Caco-2 (cell line): ENCODE measurements at places on chromosomes 2 and 18. TPM values are rescaled to one million over a fixed set of nuclear protein-coding genes. Genes with fewer than 3 reads are reported as not detected.

DNA sequence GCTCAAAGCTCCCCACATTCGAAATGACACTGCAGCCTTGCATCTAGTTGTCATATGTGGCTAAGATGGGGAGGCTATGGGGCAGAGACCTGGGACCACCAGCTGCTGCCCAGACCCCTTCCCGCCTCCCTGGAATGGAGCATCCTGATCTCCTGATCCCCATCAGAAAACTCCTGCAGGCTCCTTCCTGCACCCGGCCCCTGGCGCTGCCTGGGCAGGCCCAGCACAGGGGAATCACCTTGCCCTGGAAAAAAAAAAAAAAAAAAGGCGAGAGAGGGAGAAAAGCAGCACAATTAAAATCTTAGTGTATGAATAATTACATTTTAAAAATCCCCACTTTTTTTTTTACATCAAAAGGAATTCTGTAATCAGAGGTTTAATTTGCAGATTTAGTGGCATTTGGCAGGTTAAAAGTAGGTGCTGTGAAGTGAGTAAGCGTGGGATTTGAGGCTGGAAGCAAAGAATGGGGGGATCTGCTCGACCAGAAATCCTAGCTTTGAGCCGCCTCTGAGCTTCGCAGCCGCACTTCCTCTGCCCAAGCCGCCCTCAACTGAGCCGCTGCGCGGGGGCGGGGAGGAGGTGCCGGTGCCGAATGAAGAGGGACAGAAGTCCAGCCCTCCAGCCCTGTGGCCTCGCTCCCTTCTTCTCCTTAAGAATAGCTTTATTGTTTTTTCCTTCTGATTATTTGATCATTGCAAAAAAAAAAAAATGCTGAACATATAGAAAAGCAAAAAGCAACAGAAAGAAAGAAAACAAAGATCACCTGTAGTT lies 30.0 kb downstream of the THNSL2 start:
- no peaks in the 10 kb centered on the region for H3K36me3 ChIP-seq
- DNase-seq: no peak
- peak overlapping the region; percentile 4; the same call in 1 of the 2 replicates for H3K4me3 ChIP-seq
- no peaks in the 10 kb centered on the region; the same call in 1 of the 2 replicates for H3K27me3 ChIP-seq
- H3K27ac ChIP-seq: no peak overlapping the region
- H3K4me1 ChIP-seq: no peaks in the 10 kb centered on the region

GRCh38 chr2:101160454-101160853 lies 9.3 kb upstream of the TBC1D8 start:
- H3K4me3 ChIP-seq: no peak overlapping the region
- no peak overlapping the region for H3K27ac ChIP-seq
- no peaks in the 10 kb centered on the region for H3K27me3 ChIP-seq
- no peaks in the 10 kb centered on the region for H3K4me1 ChIP-seq
- no peak for DNase-seq
- no peaks in the 10 kb centered on the region for H3K36me3 ChIP-seq

DNA sequence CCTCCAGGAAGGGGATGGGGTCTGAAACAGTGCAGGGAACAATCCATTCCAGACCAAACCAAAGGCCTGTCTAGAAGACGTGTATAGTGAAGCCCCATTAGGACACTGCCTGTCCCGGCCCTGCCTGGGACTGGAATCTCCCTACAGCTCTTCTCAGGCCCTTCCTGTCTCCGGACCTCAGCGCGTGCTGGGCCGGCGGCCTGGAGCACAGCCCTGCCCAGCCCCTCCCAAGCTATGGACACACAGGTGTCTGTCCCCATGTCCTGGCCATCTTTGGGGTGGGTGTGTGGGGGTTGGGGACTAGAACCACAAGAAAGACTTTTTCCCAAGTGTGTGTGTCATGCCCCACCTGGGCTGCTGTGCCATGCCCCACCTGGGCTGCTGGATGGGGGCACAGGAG lies 51.8 kb downstream of the KIF1A start:
- H3K27ac ChIP-seq: no peak overlapping the region
- no peak overlapping the region for H3K4me3 ChIP-seq
- no peak for DNase-seq
- no peaks in the 10 kb centered on the region for H3K27me3 ChIP-seq
- no peaks in the 10 kb centered on the region for H3K36me3 ChIP-seq

GRCh38 chr18:62729487-62730386 lies 14.4 kb downstream of the PHLPP1 start:
- no peak for DNase-seq
- no peaks in the 10 kb centered on the region for H3K36me3 ChIP-seq
- no peaks in the 10 kb centered on the region for H3K4me1 ChIP-seq
- no peak overlapping the region for H3K4me3 ChIP-seq
- H3K27ac ChIP-seq: no peak overlapping the region
- H3K27me3 ChIP-seq: no peaks in the 10 kb centered on the region

DNA sequence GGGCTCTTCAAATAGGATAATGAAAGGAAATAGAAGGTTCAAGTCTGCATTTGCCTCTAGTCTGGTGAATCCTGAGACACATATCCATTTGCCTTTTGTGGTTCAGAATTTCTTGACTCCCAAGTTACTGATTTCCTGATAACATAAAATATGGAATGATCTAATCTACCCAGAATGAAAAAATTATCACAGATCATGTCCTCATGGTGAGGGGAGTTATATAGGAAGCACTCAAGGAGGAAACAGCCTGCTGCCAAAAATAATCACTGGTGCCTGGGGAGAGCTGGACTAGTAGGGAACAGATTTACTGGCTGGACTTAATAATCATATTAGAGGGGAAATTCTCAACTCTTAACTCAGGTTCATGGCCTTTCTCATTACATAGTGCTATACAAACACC lies 95.5 kb upstream of the STK17B start:
- no peaks in the 10 kb centered on the region for H3K27me3 ChIP-seq
- no peak for DNase-seq
- H3K4me3 ChIP-seq: no peak overlapping the region
- no peak overlapping the region for H3K27ac ChIP-seq

DNA sequence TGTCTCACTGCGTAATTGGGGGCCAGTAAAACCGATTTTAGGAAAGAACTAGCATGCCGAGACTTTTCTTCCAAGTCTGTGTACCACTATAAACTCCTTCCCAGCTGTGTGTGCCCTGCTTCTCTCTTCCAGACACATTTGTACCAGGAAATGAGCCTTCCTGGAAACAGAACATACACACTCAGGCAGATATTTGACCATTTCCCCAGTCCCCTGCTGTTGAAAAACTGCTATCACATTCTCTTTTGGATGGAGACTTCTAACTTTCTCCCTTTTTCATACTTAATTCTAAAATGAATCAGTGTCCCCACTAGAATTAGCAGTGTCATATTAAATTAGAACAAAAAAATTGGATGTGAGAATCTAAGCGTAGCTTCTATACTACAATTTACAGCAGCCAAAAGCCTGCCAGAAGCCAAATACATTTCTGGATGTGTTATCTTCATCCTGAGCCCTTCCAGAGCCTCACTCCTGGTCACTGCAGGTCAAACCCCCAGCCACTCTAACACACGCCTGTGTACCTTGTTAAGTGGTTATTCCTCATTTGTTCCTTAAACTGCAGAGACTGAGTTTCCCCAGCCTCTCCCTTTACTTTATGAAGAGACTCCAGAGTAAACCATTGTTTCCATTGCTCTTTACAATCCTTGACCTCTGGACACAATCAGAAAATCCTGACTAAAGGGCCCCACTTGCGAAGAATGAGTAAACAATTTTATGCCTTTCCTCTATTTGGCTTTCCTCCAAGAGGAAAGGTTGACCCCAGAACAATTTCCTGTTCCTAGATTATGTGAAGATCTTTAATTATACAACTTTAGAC lies 20.4 kb downstream of the DSG4 start:
- no peak overlapping the region for H3K4me3 ChIP-seq
- DNase-seq: peak; percentile 13
- H3K36me3 ChIP-seq: no peaks in the 10 kb centered on the region
- no peaks in the 10 kb centered on the region for H3K27me3 ChIP-seq
- peaks cover 22% of the 10 kb centered on the region for H3K4me1 ChIP-seq

DNA sequence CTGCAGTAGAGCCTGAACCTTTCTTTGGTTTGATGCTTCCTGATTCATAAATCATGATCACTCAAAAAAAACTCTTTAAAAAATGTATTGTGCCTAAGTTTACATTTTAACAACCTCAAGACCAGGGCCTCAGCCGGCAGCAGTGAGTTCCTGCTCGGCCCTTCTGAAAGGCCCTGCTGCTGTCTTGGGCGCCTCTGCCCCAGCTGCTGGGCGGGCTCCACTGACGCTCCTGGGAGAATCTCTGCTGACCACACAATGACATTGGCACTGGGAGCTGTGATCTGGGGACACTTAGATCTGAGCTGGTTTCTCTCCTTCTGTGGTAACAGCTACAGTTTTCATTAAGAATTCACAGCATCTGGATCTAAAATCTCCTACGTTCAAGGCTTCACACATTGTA lies 25.7 kb downstream of the TPO start:
- DNase-seq: no peak
- no peaks in the 10 kb centered on the region for H3K27me3 ChIP-seq
- no peaks in the 10 kb centered on the region for H3K4me1 ChIP-seq
- no peak overlapping the region for H3K4me3 ChIP-seq
- H3K36me3 ChIP-seq: no peaks in the 10 kb centered on the region

DNA sequence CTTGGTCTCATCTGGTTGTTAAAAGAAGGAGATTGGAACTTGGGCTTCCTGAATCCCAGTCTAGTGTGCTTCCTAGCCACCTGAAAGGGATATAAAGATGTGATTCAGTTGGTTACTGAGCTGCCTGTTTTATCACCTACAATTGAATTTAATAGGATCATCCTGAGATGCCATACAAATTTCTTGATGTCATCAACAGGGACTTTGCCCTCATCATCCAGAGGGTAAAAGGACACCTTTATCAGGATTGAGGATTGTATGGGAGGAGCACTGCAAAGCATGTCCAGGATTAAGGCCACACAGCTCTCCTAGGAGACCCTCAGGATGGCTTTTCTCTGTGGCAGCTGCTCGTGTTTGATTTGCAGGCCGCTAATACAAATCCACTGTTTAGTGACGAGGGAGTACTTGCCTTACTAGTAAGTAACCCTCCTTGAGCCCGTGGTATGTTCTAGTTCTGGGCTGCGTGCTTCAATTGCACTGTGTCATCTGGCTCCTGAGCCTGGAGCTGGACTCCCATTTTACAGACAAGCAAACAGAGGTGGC lies 28.6 kb downstream of the SH3RF3 start:
- H3K4me1 ChIP-seq: no peaks in the 10 kb centered on the region
- no peak overlapping the region for H3K4me3 ChIP-seq
- DNase-seq: no peak
- H3K27me3 ChIP-seq: no peaks in the 10 kb centered on the region
- no peaks in the 10 kb centered on the region for H3K36me3 ChIP-seq
- H3K27ac ChIP-seq: no peak overlapping the region

PDE1A gene
- total RNA-seq: 0.44 TPM in 1 of 2 replicates, not detected in the other
